Activated CD4-positive, alpha-beta T cell treated with anti-CD3 and anti-CD28 coated beads for 36 hours (primary cell): ENCODE measurements at places on chromosomes 1 and 21. TPM values are rescaled to one million over a fixed set of nuclear protein-coding genes. Genes with fewer than 3 reads are reported as not detected.
A peak's percentile ranks its signal among the peaks of the same experiment; 100 is the strongest.

DNA sequence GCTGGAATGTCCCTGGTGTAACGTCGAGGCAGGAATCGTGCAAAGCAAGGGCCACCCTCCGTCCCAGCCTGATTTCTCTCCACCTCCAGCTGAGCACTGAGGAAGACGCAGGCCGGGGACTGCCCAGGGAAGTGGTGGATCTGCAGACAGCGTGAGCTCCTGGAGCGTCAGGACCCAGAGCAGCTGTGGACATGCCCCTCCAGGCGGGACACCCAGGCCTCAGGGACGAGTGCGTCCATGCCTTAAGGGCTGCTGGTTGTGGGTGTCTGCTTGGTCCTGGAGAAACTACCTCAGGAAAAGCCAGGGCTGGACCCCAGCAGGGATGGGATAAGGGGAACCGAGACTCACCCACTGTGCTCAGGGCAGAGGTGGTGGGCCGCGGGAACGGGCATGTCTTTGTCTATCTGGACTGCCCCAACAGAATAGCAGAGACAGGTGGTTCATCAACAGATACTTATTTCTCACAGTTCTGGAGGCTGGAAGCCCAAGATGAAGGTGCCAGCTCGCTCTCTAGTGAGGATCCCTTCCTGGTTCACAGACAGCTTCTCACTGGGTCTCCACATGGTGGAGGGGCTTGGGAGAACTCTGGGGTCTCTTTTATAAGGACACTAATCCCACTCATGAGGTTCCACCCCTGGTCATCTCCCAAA, 5.8 kb upstream of the MMEL1 start:
- DNase-seq, result no peak

GRCh38 chr21:35938446-35938845, 121.9 kb downstream of the SETD4 start:
- no peak for DNase-seq

GRCh38 chr1:85224734-85225623, 24.2 kb upstream of the SYDE2 start:
- DNase-seq, result no peak

Gene NTMT2
- total RNA-seq, result not detected

DNA sequence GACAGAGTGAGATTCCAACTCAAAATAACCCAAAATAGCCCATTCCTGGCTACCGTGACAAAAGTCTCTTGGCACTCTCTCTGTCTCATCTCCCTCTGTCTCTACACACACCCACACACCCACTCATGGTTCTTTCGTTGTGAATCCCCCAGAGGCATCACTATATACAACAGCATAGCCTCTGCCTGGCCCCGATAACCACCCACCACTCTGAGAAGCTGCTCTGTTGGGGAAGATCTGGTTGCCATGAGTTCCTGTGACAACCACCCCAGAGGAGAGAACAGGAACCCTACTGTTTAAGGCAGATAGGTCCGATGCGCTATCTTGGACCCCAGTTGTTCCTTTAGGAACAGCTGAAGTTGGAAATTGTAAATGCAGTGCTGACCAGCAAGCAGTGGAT, 70.4 kb upstream of the LYST start:
- no peak for DNase-seq

DNA sequence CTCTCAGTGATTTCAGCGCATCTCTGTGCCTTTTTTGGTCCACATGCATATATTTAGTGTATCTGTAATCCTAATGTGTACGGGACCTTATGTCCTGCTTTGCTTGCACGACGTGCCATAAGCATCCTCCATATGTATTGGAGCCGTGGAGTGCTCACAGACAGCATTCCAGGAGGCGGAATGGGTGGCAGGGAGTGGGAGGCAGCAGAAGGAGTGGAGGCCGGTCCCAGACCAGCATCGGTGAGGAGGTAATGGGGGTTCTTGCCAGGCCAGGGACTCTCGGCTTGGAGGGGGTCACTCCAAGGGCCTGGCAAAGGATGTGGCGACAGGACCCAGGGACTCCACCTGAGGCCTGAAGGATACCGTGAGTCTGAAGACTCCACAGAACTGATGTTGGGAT, 185.0 kb downstream of the CAMTA1 start:
- DNase-seq, result no peak

- peak; percentile 66 for DNase-seq
Measured at GRCh38 chr1:205983925-205984725, 19.1 kb downstream of the RAB7B start.

GRCh38 chr1:224317383-224318045, 12.5 kb downstream of the NVL start:
- DNase-seq, result no peak

DNA sequence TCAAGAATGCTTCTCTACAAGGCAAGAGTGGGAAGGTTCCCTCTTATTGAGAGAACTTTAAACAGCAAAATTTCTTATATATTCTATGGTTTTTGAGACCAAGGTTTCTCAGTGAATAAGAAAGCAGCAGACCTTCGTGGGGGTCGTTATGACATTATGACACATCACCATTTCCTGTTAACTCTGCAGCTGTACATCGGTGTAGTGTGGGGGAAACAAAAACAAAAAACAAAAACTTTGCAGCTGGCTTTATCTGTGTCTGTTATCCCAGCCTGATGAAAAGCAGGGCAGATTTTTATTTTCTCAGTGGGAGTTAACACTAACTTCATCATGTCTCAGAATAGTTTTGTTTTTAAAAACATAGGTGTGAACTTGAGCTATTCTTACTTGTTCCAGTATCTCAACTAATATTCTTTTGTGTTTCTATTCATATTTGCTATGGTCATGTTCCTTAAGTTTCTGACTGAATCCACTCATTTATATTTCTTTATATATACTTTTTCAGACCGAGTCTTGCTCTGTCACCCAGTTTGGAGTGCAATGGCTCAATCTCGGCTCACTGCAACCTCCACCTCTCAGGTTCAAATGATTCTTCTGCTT, 2.1 kb downstream of the SDE2 start:
- no peak for DNase-seq

Gene C1orf87
- not detected for total RNA-seq

Gene ARHGEF16
- not detected for total RNA-seq

DNA sequence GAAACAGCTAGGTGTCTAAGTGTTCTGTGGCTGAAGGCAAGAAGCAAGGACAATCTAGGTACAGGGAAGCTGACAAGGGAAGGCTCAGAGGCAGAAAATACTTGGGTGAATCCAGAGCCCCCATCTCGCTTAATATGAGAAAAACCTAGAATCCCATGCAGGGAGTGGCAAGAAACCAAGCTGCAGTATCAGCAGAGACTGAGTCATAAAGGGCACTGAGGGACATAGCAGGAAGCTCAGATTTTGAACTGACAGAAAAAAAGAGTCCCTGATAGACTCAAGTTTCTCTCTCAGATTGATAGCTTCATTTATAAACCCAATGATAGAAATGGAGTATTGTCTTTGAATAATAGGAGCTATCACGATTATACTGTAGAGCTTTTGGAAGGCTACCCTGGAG, 77.3 kb upstream of the KCNJ15 start:
- no peak for DNase-seq

- peak; percentile 76 for DNase-seq
Measured at GRCh38 chr1:32886004-32886827, at the start of gene HPCA. HPCA (plus strand) TSS chr1:32886491; CDS start chr1:32888899, 2,408 bp downstream.

- DNase-seq, result no peak
Measured at GRCh38 chr1:54156201-54156600, 3.4 kb upstream of the CDCP2 start.

Gene ATP6V0B
- total RNA-seq, result 39.4 TPM

DNA sequence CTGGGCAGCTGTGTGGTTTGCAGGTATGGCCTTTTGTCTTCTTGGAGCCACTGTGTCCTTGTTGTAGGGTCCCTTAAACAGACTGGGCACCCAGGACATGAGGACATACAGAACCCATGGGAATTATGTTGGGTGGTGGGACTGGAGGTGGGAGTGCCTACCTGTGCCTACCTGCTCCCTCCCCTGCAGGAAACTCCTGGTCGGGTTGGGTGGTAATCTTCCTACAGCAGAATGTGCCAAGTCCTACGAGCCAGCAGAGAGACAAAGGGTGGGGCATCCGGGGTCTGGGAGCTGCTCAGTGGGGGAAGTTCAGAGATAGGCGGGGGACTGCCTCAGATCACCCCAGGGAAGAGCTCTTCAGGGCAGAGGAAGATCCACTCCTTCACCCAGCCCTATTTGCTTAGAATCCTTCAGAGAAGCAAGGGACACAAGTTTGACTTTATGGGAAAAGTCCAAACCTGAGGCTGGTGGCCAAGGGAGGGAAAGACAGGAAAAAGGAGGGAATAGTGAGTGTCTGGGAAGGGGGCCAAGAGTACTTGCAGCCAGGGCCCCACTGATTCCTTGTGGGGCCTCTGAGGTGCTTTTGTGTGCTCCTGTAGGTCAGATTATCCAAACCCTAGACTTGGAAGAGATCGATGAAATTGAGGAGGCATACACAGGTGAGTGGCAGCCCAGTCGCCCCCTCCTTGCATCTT, 58.3 kb downstream of the KIF21B start:
- DNase-seq, result no peak

DNA sequence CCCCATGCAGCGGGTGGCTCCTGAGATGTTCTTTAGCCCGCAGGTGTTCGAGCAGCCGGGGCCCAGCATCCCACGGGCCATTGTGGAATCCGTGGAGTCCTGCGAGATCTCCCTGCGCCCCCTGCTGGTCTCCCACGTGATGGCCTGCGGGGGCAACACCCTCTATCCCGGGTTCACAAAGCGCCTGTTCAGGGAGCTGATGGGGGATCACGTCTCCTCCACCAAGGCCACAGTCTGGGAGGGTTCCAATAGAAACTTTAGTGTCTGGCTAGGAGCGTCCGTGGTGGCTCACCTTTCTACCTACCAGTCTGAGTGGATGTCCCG, 71.0 kb downstream of the ACTL8 start:
- DNase-seq, result peak; percentile 58

DNA sequence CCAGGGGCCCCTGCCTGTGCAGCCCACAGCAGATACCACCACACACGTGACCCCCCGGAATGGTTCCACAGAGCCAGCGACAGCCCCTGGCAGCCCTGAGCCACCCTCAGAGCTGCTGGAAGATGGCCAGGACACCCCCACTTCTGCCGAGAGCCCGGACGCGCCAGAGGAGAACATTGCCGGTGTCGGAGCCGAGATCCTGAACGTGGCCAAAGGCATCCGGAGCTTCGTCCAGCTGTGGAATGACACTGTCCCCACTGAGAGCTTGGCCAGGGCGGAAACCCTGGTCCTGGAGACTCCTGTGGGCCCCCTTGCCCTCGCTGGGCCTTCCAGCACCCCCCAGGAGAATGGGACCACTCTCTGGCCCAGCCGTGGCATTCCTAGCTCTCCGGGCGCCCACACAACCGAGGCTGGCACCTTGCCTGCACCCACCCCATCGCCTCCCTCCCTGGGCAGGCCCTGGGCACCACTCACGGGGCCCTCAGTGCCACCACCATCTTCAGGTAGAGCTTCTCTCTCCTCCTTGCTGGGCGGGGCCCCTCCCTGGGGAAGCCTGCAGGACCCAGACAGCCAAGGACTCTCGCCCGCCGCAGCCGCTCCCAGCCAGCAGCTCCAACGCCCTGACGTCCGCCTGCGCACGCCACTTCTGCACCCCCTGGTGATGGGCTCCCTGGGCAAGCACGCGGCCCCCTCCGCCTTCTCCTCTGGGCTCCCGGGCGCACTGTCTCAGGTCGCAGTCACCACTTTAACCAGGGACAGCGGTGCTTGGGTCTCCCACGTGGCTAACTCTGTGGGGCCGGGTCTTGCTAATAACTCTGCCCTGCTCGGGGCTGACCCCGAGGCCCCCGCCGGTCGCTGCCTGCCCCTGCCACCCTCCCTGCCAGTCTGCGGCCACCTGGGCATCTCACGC, 51.0 kb downstream of the COL18A1 start:
- no peak for DNase-seq

DNA sequence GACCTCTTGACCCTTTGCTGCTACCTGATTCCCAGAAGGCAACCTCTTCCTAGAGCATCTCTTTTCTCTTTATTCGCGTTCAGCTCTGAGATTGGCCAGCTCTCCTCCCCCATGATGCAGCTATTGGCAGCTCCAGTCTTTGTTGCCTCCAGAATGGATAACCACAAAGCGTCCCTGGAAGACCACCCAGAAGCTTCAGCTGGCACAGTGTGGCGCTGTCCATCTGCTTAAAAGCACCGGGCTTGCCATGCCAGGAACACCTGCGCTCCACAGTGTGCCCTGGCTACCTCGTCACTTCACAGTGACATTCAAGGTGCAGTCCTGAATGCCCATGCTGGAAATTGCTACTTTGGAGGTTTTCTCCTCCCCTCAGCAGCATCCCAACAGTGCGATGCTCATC, 353.9 kb downstream of the LMO4 start:
- no peak for DNase-seq

DNA sequence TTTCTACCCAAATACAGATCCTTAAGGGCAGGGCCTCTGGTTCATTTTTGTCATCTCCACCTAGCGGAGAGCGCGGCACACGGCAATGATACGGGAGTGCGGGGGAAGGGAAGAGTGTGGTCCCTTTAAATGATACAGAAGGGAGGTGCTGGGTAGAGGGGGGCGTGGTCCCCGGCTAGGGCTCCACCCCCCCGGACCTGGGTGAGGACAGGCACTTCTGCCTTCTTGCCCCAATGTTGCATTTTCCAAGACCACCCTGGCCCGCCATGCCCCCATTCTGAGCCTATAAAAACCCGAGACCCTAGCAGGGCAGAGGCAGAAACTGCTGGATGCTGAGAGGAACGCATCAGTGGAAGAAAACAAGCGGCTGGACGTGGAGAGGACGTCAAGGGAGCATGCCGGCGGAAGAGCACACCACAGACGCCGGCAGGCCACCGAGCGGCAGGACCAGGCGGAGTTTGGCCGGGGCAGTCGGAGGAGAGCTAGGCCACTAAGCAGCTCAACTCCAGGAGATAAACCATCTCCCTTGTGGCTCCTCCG, 30.0 kb downstream of the LRRC3 start:
- peak; percentile 51 for DNase-seq

DNA sequence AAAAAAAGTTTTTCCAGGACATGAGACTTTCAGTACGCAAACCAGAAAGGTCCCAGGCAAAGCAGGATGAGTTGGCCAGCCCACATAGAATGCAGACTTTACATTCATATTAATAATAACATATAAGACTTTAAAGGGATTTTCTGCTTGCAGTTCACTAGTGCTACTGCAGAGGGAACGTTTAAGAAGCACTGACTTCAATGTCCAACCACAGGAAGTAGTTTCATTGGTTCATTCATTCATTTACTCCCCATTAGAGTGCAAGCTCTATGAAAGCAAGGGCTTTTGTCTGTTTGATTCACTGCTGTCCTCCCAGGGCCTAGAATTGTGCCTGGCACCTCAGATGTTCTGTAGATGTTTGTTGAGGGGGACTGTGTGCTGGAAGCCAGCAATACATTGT, 11.8 kb upstream of the SERINC2 start:
- DNase-seq, result no peak

DNA sequence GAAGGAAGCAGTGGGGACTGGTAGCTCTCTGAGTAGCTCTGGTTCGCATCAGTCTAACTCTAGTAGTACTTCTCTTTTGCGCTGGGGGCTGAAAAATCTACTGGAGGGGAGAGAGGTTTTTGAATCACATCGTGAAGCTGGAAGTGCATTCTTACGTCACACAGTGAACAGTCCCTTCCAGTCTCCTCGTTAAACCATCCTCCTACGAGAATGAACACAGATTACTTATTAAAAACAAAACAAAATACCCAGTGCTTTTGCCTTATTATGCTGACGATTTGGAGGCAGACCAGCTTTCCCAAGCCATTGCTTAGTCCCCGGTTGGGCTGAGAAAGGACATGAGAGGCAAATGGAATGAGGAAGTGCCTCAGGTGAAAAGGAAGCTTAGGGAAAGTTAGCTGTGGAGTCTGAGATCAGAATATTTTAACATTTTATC, 16.1 kb downstream of the HUNK start:
- DNase-seq, result no peak
